ENCODE measurements at places on chromosomes 11 and 22.

GRCh38 chr11:68523743-68524142 lies 63.2 kb downstream of the PPP6R3 start:
- DNase-seq = no peak

DNA sequence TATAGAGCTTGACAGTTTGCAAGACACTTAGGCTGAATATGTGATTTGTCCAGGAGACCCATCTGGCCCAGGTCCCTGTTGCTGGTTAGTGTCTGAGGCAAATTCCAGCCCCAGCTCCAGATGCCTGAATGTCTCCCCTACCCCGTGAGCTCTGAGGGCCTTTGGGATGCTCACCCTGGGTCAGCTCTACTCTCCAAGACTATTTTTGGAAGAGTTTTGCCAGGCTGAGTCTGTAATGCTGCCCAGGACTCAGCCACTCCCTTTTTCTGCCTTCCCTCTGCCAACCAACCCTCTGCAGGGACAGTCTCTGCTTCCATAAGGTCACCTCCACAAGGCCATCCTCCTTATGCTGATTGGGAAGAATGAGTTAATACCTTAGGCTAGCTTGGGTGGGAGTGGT lies 66.3 kb downstream of the CABIN1 start:
- DNase-seq = no peak

DNA sequence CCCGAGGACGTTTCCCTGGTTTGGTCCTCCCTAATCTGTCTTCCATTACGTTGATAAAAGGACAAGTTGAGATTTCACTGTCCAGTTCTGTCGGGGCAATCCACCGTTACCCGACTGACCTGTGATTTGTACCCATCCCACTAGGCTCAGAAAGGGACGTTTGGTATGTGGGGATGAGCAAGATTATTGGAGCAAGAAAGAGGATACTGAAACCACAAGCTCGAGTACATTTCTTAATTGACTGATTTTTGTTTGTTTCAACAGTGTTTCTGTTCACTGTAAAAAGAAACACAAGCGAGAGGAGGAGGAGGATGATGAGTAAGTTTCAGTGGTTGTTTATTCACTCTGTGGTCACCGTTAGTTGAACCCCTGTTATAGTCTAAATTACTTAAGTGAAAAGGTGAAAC lies 969 bp downstream of the CCDC117 start:
- DNase-seq = no peak

- DNase-seq = no peak
Observed at GRCh38 chr11:2647167-2647566, 52.6 kb downstream of the KCNQ1OT1 start.

DNA sequence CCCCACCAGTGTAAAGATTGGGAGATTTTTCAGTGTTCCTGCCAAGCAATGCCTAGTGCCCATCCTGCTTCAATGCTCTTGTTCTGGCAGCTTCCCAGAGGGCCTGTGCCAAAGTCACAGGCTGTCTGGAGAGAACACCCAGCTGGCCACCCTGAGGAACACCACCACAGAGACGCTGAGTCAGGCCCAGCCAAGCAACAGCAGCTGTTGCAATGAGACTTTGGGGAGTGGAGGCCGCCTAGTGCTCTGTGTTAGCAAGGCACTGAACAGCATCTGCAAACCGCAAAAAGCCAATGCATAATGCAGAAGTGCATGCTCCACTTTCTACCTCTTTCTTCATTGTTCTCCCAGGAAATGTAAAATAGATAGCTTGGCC lies 168.1 kb downstream of the NXPE2 start:
- no peak for DNase-seq

- no peak for DNase-seq
Observed at GRCh38 chr11:83235825-83236224, 42.3 kb downstream of the ANKRD42 start.

DNA sequence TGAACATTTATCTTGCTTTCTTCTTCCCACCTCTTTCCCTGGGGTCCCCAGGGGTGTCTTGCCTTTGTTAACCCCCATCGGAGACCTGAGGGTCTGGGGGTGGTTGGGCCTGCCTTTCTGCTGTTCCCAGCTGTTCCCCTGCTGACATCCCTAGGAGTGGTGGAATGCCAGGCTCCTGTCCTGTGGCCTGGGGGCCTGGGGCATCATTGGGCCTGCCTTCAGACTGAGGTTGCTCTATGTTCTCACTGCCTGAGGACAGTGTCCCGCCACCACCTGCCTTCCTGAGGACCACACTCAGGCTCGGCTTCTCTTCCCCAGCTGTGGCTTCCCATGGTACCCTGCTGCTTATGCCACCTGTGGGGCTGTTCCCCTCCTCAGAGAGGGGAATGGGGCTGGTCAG lies 1.1 kb upstream of the IL18BP start:
- no peak for DNase-seq

GRCh38 chr11:94168882-94169281 lies 40.2 kb downstream of the PANX1 start:
- DNase-seq = no peak

DNA sequence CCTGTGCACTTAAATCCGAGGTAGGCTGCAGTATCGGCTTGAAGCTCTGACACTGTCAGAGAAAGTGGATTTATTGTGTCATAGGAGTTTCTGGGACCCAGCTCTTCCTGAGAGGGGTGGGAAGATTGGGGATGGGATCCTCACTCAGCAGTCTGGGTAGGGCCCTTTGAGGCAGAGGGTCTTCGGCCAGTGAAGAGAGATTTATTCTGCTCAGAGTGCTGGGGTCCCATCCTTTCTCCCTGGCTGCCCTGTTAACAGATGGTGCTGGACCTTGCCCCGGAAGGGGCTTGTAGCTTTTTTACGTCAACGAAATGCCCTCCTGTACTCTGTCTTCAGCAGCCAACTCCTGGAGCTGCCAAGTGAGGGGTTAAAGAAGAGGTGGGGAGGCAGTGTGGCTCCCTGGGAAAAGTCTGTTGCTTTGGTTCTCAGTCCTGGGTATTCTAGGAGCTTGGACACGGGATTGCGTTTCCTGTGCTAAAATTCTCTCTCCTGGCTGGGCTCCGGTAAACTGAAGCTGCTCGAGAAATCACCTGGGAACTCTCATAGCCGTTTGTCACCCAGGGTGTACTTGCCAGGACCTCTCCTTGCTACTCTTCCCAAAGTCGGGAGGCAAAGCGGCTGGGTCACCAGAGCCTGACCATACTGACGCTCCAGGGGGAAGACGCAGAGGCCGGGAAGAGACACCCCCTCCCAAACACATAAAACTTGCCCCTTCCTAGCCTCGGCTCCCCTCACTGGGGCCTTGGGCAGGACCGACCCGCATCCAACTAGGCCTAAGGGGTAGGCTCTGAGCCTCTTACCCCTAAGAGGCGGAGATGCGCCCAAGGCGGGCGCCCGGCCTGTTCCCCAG lies 806 bp upstream of the SMDT1 start:
- no peak for DNase-seq

DNA sequence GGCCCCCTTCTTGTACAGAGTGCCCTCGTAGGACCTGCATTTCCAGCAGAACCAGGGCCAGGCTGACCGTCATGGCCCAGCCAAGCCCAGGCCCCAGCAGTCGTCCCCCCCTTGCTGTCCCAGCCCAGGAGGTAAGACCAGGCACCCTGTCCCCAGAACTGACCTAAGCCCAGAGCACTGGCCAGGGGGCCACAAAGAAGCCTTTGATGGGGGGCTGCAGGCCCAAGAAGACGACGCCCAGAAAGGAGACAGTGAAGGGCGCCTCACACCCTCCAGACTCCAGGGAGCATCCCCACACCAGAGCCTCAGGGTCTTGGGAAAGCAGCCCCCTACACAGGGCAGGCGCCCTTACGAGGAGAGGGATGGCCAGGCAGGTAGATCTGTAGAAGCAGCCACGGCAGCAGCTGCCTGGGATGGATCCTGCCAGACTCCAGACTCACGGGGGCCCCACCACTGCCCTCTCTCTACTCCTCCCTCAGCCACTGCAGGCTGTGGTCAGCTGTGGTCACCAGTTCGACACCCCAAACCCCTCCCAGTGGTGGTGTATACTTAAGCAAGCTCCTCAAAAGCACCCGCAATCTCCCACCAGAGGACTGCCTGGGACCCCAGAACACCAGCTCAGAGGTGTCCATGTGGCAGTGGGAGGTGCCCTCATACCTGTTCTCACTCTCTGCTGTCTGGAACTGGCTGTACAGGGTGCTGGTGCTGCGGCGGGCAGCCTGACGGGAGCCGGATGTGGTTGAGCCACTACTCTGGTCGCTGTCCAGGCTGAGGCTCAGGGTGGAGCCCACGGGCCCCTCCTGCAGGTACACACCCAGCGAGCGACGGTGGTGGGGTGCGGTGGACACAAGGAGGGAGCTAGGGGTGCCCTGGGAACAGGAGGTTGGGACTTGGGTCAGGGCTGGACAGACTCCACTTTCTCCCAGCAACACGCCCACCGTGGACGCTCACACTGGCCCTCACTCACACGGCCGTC lies 27.0 kb downstream of the SBF1 start:
- DNase-seq = no peak

DNA sequence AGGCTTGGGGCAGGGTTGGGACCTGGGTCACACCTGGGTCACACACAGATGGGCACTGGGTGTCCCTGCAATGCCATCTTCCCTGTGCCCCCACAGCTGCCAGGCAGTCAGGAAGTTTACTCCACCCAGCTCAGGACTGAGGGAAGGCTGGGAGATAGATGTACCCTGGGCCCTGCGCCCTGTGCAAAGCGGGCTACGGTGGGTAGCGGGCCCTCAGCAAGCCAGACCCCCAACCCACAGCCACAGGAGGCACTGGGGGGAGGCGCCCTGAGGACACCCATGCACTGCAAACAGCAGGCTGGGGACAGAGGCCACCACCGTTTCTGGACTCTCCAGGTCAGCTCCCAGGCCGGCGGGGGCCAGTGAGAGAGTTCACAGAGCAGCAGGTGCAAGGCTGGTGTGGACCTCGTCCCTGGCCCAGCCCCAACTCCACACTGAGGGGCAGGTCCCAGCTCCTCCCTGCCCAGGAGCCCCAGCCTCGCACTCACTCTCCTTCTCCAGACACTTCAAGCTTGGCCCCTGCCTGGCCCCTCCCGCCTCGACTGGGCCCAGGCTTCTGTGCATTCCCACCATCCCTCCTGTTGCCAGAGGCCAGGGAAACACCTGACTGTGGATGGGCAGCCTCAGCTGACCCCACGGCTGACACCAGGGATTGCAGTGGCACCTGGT lies 4.9 kb downstream of the DUSP8 start:
- DNase-seq = no peak

DNA sequence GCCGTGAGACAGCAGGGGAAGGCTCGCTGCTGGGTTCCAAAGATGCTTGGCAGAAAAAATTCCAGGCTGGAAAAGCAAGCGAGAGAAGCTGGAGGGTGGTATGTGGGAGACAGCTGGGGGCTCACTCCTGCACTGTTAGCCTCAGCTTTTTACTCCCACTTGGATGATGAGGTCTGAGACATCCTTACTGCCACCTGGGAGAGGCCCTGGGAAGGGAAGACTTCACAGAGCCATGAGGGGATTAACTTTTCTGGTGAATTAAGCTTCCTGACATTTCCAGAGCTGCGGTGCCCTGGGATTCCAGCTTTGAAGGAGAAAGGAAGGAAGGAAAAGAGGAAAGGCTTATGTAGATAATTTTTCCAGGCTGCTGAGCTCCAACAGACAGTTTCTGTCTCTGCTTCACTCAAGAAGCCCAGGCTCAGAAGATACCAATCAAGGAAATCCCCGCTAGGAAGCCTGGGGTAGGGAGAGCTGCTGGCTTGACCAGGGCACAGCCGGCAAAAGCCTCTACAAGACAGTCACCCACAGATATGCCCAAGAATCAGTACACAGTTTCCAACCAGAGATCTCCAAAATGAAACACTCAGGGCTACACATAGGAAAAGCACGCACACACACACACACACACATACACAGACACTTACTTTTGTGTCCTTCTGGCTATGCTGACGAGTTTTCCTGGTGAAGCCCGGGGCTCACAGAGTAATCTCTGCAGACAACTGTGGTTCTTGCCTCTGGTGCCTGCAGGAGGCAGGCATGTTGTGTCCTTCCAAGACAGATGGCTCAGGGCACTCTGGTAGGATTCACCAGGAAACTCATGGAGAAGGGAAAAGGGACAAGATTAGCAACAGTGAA lies 907 bp downstream of the MCHR1 start:
- no peak for DNase-seq

GRCh38 chr11:37343290-37343689 lies 745.3 kb upstream of the RAG2 start:
- no peak for DNase-seq

DNA sequence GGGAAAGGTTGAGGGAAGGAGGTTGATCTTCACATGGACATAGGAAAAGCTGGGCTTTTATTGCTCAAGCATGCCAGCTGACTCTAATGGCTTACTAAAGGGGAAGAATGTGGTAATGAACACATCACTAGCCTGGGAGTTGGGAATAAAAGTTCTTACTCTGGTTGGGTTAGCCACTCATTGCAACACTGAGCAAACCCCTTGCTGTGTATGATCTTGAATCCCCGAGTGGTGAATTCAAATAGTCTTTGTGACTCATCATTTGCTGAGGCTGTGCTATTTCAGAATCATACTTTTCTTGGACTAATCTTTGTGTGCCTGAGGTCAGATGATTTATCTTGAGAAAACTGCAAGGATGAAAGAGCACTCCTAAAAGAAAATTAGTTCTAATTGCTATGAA lies 304.1 kb upstream of the ANO5 start:
- no peak for DNase-seq

GRCh38 chr11:75270896-75271418 lies 30.4 kb downstream of the TPBGL start:
- DNase-seq = no peak

GRCh38 chr11:109046284-109046992 lies 375.6 kb upstream of the C11orf87 start:
- no peak for DNase-seq

- DNase-seq = no peak
Observed at GRCh38 chr11:121722431-121723245, 269.9 kb upstream of the SORL1-AS1 start.

GRCh38 chr11:8346157-8346755 lies 82.6 kb upstream of the LMO1 start:
- DNase-seq = no peak

DNA sequence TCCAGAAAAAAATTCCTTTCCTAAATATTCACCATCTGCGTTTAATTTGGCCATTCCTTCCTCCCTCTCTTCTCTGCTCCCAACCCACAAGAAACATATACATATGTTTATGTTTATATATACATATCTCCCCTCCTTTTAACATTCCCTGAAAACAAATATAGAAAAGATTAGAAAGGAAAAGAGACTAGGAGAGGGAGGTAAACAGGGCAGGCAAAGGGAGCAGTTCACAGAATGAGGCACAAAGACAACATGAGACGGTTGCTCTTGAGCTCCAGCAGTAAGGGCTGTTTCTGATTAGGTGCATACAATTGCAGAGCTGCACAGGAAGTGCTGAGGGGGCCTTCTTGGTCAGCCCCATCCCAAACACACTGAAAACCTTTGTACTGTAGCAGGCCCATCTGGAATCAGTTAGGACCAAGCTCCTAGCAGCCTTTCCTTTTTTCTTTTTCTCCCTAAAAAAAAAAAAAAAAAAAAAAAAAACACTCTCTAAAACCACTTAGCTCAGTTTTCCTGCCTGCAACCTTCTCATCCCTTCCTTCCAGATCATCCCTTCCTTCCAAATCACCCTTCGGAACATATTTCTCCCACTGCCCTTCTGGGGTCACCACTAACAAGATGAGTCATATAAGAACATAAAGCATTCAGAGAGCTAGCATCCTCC lies 57.0 kb downstream of the RBFOX2 start:
- DNase-seq = no peak
